Activated T-helper 1 cell treated with anti-CD3 and anti-CD28 coated beads, Interleukin-12 subunit alpha, Interleukin-12 subunit beta, Interleukin-2, Interleukin-4 antibody, amounts not matched to agents 30 ng/mL and 10 ng/mL and 1 ng/mL, durations not matched to agents 14 hours and 24 hours and 36 hours (primary cell): ENCODE measurements at places on chromosomes 16 and 17. TPM values are rescaled to one million over a fixed set of nuclear protein-coding genes. Genes with fewer than 3 reads are reported as not detected.

DNA sequence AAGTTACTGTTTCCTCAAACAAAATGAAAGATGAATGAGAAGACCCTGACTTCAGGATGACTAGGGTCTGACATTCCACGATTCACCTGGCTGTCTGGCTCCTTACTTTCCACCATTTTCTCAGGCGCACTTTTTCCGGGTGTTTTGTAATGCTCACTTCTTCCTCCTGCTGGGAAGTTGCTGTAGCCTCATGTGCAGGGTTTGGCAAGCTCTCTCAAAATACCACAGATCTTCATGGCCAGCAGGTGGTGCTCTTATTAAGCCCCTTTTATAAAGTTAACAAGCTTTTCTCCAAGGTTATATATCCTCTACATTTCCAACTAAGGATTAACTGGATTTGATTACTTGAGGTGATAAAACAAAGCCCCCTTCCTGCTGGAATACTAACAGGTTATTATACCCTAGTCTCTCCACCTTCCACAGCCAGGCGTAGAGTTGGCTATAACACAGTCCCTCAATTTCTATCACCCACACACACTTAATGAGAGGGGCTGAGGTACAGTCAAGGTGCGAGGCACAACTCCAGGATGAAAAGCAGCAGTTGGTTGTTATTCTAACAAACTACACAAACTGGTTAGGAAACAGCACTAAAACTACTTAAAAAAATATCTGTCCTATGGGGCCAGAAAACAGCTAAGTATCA lies 45.4 kb downstream of the STH start:
- peak; percentile 12 for DNase-seq

GRCh38 chr16:77663711-77664110 lies 58.6 kb upstream of the NUDT7 start:
- no peak for DNase-seq

GRCh38 chr17:44071772-44072171 lies 1.2 kb downstream of the G6PC3 start:
- DNase-seq, result no peak

- DNase-seq, result no peak
Measured at GRCh38 chr17:81396722-81397313, 1.6 kb downstream of the BAHCC1 start.

DNA sequence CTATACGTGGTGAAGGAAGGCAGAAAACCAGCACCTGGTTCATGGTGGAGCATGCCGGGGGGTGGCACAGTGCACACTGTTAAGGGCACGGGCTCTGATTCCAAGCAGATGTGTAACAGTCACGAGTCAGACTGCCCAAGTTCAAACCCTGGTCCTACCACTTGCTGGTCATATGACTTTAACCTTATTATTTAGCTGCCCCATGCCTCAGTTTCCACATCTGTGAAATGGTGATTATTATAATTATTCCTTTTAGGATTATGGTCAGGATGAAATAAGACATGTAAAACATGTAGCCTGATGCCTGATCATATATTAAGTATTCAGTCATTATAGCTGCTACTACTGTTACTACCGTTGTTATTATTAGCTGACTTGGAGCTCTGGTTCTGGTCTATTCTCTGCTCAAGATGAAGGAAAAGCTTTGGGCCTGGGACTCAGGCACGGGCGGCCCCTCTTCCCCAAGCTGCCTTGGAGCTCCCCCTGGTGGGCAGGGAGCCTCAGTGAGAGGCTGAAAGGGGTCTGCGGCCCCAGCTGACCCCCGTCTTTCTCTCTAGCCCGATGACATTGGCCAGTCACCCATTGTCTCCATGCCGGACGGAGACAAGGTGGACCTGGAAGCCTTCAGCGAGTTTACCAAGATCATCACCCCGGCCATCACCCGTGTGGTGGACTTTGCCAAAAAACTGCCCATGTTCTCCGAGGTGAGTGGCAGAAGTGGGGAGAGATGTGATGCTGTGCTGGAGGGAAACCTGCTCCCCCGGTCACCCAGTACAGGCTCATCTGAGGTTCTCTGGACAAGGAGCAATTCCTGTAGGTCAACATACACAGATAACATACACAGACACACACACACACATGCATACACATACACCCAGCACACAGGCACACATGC lies 14.0 kb downstream of the NR1D1 start:
- DNase-seq, result no peak

DNA sequence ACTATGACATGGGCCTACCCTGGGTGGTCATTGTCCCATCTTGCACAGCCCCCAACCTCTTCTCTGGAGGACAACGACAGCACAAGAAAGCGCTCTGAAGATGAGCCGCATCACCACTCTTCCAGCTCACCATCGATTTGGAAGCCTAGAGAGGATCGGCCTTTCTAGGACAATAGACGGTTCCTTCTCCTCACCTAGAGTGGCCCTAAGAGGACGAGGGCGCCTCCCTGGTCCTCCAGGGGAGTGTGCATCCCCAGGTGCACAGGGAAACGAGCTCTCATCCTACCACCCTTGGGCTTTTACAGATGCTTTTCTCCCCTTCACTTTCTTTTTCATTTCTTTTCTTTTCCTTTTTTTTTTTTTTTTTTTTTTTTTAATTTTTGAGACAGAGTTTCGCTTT lies 20.3 kb upstream of the SLC52A1 start:
- no peak for DNase-seq

- DNase-seq, result no peak
Measured at GRCh38 chr16:12447556-12447955, 356.1 kb downstream of the CPPED1 start.

GRCh38 chr17:37661400-37662014 lies 18.3 kb upstream of the DDX52 start:
- DNase-seq, result no peak

- no peak for DNase-seq
Measured at GRCh38 chr17:58533616-58534188, 19.3 kb upstream of the MTMR4 start.

DNA sequence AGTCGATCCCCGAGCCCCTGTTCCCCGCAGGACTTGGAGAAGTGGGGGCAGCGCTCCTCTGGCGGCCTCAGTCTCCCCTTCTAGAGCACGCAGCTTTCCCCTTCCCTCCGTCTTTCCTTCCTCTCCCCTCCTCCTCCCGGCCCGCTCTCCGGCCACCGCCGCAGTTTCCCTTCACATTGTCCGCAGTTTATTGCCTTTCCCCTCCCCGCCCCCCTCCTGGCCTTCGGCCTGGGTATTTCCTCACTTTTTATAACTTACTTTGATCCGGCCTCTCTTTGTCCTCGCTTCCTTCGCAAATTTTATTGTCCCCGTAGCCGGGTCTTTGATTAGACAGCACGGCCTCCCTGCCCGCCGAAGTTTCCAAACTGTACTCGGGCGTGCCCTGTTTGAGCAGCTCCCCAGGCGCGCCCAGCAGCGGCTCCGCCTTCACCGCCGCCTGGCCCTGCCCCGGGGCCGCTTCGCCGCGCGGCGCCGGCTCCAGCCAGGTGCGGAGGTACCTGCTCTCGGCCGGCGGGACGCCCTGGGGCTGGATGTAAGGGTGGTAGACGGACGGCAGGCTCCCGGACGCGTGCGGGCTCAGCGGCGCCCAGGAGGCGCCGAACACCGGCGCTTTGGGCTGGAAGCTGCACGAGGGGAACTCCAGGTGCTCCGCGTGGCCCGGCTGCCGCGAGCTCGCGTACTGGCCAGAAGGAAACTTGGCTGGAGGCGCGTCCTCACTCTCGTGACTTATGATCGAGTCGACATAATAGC lies 488 bp downstream of the HOXB9 start:
- no peak for DNase-seq

DNA sequence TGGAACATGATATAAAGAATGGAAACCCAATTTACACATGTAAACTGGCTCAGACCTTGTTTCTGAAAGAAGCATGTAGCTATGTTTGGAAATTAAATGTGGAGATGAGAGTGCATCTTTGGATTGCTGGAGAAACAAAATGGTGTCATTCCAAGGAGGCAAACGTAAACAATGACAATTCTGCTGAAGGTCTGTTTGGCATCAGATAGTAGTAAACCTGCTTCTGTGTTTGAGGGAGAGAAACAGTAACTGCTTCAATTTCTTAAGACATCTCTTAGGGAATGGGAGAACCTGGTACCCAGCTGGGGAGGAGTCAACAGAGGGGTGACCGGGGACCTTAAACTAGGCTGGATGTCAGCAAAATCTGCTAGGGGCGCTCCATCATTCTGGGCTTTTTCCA lies 23.5 kb downstream of the GPRC5B start:
- no peak for DNase-seq

DNA sequence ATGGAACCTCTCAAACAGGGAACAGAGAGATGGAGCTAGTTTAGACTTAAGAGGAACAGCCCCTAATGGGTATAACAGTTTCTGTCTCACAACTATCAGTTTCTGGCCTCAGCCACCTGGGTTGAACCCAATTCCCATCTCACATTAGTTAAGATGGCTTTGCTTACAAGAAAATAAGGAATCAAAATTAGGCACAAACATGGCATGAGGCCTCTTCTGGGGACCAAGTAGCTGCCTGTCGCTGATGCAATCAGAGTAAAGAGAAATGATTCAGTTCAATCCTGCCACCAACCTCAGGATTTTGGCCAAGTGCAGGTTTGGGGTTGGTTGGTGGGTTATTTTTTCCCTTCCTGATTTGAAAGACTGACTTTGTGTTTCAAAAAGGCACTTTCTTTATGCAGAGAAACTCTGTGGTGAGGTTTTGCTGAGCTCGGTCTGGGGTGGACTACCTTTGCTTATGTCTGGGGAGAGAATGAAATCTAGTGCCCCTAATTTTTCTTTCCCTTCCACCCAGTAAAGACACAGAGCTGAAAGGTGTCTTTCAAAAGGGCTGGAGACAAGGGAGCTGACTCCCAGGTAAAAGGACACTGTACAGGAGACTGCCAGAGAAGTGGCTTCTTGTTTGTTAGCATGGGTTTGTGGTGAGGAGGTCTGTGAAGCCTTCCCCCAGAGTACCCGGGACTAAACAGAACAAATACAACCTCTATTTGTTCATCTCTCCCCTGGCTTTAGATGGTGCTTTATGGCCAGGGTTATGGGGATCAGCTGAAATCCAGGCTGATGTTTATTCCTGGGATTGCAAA lies 44.8 kb upstream of the NFAT5 start:
- DNase-seq, result no peak

- no peak for DNase-seq
Measured at GRCh38 chr16:55047903-55048497, 117.3 kb downstream of the IRX5 start.

DNA sequence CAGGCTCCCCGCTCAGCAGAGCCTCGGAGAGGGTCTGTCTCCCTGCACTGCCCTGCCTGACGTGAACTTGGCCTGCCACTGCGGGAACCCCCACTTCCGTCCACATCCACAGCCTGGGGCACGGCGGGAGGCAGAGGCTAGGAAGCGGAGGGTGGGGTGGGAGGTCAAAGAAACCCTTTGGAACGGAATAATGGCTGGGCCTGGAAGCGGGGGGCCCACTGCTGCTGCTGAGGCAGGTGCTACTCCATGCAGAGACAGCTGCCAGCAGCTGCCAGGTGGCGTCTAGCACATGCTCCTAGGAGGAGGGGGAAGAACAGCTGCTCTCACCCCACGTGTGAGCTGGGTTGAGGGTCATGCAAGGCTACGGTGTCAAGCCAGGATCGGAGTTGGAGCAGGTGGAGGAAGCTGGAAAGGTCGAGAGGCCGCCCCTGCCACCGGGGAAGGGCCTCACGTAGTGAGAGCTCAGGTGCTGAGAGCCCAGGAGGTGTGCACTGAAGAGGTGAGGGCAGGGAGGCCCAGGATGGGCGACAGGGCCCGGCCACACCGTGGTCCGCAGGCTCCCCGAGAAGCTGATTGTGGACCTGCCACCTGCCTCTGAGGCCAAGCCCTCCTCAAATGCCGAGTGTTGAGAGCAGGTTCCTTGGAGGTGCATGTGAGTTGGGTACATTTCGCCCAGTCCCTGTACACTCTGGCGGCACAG lies 9.8 kb downstream of the FSCN2 start:
- no peak for DNase-seq

DNA sequence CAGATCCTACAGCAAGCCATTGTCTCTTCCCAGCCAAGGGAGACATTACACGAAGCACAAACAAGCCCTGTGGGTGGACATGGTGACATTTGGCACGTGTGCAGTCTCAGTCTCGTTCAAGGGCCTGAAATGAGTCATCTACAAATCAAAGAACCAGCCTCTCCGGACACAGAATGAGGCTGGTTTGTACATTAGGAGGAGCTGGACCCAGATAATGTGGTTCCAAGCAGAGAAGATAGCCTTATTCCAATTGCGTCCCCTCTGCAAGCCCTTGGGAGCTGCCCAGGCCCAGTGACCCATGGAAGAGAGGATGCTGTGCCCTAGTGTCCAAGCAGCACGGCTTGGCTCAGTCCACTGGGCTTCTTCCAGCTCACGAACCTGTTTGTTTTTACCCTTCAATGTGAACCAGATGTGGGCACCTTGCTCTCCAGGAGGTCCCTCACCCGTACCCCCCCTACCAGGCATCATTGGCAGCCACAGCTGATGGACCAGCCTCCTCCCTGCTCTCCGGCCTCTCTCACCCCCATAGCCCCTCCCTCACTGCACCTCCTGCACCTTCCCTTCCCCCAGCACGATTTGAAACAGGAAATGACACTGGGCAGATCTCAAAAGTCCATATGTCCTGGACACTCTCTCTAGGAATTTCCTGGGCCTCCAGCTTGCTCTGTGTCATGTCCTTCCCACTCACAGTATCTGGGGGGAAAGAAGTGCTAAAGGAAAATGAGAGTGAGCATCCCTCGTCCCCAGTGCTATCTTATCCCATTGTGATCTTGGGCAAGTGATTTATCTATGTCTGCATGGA lies 26.2 kb downstream of the KPNA2 start:
- no peak for DNase-seq

DNA sequence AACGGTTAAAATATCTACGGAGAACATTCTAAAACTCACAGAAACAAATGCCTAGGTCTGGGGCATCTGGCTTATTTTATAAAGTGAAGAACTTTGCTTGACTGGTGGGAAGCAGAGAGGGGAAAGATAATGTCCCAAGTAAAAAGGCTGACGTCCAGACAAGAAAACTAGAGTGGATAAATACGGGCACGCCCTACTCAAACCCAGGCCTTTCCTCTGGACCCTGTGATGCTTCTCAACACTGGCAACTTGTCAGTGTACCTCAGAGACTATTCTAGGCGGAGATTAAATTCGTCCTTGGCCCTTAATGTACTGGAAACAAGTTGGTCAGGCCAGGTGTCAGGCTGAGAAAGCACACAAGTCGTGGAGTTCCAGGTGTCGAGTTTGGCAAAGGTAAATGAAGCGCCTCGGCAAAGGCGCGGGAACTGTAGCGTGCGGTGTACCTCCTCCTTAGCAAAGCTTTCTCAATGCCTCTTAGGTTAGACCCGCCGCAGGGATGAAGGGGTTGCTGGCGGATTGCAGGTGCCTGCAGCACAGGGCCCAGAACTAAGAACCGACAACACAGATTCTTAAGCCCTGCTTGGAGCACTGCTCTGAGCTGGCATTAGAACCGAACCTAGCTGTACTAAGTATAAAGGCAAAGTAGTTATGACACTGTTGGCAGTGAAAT lies 668 bp upstream of the UNK start:
- no peak for DNase-seq

GRCh38 chr17:45948881-45949624 lies 50.0 kb upstream of the STH start:
- peak; percentile 42 for DNase-seq

GRCh38 chr17:42050393-42051012 lies at the start of gene C17orf113:
Gene C17orf113, minus strand, starts transcription at chr17:42050601. Its CDS starts 7,225 bp downstream, at chr17:42043376.
- no peak for DNase-seq

- no peak for DNase-seq
Measured at GRCh38 chr17:82920715-82921114, 80.9 kb upstream of the ZNF750 start.

- no peak for DNase-seq
Measured at GRCh38 chr17:36510636-36511035, 24.0 kb downstream of the MYO19 start.

PRSS53 gene
- total RNA-seq, result 3.1 and 4.7 TPM in 2 replicates

NOXO1 gene
- total RNA-seq, result 0.24 TPM in 1 of 2 replicates, not detected in the other

CA4 gene
- not detected in 2 replicates for total RNA-seq

FOXF1 gene
- total RNA-seq, result not detected in 2 replicates

SPATA32 gene
- total RNA-seq, result 0.44 and 0.56 TPM in 2 replicates

TMEM204 gene
- 22.8 and 23.7 TPM in 2 replicates for total RNA-seq

EXOC3L1 gene
- total RNA-seq, result 0.34 TPM in 1 of 2 replicates, not detected in the other

NMRAL1 gene
- total RNA-seq, result 21.7 and 25.0 TPM in 2 replicates

GRAP gene
- 10.2 and 13.3 TPM in 2 replicates for total RNA-seq
